ENCODE measurements at places on chromosomes 7 and 10.

DNA sequence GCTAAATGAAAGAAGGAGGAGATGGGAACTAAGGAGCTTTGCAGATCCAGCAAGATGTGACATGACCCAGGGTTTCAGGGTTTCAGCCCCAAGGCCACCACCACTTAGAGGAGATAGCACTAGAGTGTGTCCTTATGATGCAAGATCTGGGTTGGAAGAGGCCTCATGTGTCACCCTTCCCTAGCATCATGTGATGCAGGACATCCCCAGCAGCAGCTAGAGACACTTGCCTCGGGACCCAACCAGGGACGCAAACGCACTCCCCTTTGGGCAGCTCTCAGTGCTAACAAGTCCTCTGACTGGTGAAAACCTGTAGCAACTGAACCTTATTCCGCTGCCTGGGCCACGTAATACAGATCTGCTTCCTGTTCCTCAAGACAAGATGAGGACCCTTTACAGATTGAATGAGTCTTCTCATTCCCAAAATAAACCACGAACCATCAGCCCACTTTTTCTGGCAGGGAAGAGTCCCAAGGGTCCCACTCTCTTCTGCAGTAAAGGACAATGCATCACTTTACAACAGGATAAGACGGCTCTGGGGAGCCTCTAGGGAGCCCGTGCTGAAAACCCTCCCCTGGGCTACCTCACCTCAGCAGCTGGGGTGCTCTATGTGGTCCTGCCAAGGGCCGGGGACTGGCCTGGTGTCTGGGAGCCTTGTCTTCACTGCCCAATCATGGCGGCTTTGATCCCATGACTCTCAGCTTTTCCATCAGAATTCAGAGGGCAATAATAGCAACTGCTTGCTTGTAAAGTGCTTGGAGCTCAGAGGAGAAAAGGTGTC lies 44.8 kb upstream of the GDF10 start:
- no peak for DNase-seq

DNA sequence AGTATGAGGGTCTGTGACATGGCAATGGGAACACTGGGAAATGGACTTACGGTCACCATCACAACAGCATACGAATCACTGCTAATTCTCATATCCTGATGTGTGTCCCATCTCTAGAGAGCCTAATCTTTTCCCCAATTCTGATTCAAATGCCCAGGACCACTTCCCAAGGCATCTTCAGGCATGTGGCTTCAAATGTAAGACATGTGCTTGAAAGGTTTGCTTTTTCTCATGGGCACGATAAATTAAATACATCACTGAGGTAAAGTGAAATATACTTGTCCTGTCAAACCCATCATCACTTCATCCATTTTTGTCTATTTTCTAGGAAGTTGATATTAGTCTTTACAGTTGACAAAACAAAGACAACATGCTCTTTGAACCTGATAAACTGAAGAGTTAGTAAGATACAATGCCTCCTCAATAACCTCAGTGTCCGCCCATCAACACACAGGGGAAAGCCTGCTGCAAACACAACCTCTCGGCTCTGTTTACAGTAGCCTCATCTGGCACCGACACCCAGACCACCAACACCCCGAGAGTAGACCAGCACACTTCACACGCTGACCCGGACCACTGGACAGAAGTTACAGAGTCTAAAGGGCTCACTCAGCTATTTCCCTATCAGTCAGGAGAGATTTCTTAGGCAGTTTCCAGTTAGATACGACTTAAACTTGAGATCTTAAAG lies 24.8 kb downstream of the GRB10 start:
- no peak for DNase-seq

GRCh38 chr10:65570143-65571010 lies 1355.5 kb upstream of the LRRTM3 start:
- no peak for DNase-seq

GRCh38 chr7:25399000-25399750 lies 170.9 kb upstream of the NPVF start:
- DNase-seq, result no peak

- DNase-seq, result no peak
Measured at GRCh38 chr7:78092331-78092730, 293.8 kb downstream of the PHTF2 start.

- no peak for DNase-seq
Measured at GRCh38 chr7:158374146-158374545, 213.5 kb downstream of the PTPRN2 start.

- DNase-seq, result no peak
Measured at GRCh38 chr7:20219446-20220292, 2.5 kb upstream of the MACC1 start.

DNA sequence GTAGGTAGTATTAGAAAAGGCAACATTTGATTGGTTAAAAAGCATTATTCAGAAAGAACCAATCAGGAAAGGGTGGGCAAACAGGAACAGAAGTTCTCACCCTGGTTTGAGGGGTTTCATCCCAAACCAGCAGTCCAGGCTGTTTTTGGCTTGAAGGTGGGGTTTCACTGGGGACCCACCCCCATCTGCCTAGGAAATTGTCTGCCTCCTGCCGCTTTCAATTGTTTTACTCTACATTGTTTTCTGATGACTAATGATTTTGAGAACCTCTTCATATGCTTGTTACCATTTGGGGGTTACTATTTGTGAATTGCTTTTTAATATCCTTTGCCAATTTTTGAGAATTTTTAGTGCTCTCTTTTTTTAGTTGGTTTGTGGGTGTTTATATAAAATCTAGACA lies 3.3 kb upstream of the PCBD1 start:
- no peak for DNase-seq

GRCh38 chr7:134640842-134641715 lies 5.6 kb upstream of the BPGM start:
- DNase-seq, result no peak

DNA sequence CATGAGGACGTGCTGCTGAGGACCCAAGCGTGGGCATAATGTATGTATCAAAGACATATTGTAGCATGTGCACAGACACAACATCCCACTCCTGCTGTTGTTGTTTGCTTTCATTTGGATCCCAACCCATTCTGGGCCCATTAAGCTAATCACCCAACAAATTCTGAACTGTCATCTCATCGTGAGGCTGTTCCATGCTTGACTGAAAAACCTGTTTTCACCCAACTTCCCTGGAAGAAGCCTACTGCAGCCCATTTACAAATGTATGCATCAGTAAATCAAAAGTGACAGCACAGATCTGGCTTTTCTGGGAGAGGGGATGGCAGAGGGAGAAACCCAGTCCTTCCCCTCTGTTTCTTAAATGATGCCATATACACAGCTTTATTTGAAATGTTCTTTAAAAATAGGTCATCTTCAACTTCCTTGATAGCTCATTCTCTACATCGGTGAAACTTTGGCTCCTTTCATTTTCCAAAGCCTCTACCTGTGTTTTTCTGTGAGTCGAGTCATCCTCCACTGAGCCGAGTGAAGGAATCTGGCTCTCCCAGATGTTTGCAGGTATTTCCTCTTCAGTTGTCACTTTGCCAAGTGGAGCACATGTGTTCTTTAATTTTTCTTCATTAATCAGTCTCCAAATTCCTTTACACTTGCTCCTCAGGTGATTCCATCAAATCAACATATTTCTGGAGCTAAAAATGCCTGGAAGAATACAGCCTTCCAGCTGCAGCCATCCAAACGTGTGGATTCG lies 151.8 kb downstream of the CHN2 start:
- DNase-seq, result no peak

GRCh38 chr7:24817339-24817738 lies 60.1 kb upstream of the GSDME start:
- no peak for DNase-seq
